ENCODE measurements at places on chromosomes 2 and 18.

GRCh38 chr2:64828261-64828660 is 160.9 kb upstream of the SLC1A4 start:
- DNase-seq = no peak

DNA sequence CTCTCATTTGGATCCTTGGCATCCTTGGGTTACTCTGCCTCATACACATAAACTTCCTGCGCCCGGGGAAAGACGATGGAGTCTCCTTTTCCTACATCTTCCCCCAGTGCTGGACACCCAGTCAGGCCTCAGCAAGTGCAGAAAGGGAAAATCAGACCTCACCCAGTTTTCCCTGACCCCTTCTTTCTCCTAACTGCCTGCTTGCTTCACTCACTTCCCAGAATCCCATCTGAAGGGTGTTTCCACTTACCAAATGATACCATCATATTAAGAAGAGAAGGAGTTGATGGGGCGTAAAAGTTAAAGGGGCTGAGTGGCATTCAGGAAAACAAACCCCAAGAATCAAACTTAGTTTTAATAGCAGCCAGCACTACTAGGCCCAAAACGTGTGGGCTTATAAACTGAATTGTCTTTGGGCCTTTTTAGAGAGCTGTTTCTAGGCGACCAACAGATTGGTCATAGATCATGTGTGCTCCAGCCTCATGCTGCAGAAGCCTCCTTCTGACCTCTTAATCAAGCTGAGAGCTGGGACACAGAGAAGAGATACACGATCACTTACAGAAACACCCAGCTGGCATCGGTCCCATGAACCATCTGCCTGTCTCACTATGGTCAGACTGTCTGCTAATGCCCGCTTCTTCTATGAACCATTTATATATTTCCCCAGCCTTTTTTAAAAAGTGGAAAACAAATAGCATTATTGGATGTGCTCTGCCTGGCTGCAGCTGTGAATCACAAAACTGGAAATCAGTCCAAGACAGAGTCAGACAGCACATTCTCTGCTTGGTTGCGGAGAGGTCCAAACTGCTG is 165.7 kb upstream of the SLC14A2 start:
- DNase-seq = no peak

GRCh38 chr2:158477202-158477601 is 20.4 kb downstream of the PKP4 start:
- DNase-seq = no peak

GRCh38 chr2:11636593-11637295 is 33.3 kb downstream of the NTSR2 start:
- no peak for DNase-seq

DNA sequence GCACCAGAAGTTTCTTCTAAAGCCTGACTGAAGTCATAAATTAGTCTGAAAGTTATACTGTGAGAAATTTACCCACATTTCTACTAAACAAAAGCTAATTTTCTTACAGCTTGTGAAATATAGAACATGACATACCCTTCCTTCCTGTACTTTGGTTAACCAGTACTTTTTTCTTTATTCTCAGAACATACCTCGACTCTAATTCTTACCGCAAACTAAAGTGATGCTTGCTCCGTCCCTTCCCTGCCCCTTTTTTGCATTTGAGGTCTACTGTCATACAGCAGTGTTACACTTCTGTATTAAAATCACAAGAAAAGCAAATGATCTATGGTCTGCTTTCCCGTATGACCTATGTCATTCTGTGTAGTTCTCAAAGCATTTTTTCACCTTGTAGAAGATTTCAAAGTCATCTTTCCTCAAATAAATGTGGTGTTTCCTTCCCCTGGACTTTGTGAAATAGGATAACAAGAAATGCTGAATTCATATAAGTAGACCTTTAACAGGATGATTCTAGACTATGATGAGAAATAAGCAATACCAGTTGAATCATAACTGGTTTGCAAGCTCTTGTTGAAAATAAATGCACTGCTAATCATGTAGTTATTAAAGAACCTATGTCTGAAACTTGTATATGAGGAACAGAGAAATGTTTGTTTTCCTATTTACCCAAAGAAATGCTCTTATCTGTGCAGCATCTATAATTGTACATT is 30.4 kb downstream of the CYTIP start:
- DNase-seq = no peak

DNA sequence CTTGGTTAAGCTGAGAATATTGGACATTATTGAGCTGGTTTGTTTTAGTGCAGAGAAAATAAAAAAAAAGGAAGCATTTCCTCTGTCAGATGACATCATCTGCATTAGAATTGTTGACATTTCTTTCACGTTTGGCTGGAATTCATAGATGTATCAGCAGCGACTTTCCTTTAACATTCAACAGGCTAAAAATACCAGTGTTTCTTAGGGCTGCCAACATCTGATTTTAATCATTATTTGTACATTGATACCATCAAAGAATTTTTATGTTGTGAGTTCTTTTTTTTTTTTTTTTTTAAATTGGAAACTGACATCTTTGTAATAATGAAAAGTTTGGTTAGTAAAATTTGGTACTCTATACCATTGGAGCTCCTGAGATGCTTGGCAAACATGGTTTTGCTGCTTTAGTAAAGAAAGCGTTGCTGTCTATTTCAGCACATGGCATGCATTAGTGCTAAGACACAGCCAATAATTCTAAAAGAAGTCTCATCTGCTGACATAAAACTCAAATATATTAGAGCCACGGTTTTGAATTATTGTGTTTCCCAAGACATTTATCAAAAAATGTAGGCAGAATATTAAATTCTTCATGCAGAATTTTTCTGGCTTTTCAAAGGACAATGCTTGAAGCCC is 33.6 kb downstream of the GTF2A1L start:
- no peak for DNase-seq

DNA sequence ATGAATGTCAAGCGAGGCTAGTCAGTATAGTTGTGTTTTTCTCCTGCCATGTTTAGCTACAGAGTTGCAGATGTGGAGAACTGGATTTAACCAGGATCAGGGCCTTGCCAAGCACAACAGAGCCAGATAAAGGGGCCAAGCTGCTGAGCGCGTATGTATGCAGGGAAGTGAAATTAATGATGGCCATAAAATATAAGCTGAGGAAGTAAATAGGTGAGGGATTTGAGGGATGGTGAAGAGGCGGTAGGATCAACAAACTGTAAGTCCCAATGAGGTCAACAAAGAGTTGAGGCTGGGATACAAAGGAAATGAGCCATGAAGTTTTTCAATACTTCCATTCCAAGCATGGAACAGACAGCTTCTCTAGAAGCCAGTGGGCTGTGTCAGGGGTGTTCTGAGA is 10.6 kb downstream of the LRP2 start:
- DNase-seq = no peak

DNA sequence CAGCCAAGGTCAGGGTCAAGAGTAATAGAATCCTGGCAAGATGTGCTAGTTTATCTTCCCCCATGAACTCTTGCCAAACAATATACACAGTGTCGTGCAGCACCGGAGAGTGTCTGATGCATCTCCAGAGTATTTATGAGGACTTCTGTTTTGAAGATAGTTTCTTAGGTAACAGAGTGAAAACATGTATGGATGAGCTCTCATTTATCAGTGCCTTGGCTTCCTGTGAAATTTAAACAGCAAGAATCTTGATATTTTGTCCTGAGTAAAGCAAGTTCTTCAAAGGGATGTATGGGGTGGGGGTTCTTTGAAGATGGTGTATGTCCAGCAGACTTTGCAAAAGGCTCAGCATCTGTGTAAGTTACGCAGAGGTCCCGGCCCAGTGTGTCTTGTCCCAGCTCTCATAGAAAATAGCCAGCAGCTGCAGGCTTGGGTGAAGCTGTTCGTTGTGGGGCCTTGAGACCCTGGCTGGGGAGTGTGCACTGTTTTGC is 361.0 kb upstream of the NT5C1B start:
- DNase-seq = no peak

DNA sequence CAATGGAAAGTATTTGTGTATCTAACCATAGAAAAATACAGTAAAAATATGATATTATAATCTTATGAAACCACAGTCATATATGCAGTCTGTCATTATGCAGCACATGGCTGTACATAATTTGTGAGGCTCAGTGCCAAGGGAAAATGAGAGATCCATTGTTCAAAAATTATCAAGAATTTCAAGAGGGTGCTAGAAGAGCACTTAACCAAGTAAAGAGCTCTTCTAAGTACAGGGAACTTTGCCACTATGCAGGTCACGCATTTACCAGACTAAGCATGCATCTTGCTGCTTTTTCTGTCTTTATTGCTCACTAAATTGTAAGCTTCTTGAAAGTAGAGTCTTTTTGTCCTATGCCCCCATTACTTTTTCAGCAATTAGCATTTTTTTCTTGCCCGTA is 438.0 kb downstream of the LRP1B start:
- no peak for DNase-seq

GRCh38 chr2:4151521-4151920 is 448.1 kb downstream of the DCDC2C start:
- no peak for DNase-seq

- peak; percentile 77 for DNase-seq
Observed at GRCh38 chr2:42047488-42048298, at the start of gene PKDCC. PKDCC (plus strand) TSS chr2:42048021; CDS start chr2:42048200, 179 bp downstream.

DNA sequence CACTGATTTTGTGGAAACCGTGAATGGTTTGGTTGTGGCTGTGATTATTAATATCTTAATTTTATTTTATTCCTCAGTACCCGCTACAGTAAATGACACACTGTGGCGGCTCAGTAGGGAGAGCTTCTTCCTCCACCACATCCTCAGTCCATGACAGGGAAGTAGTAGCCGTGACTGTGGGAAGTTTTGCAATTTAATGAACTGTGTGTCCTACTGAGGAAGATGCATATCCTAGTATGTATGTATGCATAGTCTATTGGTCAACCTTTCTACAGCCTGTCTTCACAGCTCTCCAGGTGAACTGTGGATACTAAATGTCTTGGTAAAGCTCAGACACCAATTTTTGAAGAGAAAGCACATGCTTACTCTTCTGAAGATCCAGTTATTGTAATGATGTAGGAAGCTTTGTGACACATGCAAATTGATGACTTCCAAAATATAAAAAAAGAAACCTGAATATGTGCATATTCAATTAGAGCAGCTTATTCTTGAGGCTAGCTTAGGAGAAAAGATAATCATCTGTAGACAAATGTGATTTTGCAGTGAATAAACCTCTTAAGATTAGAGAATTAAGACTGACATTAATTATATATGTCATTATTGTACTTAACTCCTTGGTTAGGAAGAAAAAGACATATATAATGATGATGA is 384.3 kb upstream of the CNTNAP5 start:
- DNase-seq = no peak

DNA sequence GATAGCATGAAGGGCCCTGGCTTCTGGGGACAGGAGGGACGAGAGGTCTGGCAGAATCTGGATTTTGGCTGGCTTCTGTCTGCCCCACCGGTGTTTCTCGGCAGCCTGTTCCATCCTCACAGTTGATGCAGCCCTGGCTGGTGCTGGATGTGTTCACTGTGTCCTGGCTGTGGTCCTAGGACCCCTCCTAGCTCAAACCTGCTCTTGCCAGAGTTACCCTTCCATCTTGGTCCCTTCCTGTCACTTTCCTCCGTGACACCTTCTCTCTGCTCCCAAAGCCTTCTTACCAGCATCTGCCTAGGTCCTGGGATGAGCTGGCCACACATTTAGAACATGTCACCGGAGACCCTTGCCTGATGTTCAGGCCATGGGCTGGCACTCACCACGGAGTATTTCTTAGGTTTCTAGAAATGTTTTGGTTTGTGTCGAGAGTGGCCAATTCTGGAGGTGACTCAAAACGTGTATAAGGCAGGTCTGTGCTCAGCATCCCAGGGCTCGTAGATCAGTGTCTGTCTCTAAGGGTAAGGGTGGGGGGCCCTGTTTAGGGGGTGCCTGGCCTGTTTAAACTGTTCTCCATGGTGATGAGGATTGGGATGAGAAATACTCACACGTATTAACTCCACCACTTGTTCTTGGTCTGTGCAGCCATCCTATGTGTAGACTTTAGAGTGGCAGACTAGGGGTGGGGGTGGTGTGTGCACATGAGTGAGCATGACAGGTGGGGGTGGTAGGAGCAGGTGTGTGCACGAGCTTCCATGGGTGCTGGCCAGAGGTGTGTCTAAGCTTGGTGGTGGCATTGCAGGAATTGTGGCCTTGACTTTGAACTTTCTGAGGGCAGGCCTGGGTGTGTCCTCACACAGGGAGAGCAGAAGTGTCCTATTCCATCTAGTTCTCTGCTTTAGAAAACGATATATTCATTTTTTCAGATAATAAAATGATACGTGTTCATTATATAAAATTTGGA is 162.7 kb downstream of the DYSF start:
- DNase-seq = no peak

- DNase-seq = no peak
Observed at GRCh38 chr2:55781542-55781941, 87.9 kb upstream of the PNPT1 start.

DNA sequence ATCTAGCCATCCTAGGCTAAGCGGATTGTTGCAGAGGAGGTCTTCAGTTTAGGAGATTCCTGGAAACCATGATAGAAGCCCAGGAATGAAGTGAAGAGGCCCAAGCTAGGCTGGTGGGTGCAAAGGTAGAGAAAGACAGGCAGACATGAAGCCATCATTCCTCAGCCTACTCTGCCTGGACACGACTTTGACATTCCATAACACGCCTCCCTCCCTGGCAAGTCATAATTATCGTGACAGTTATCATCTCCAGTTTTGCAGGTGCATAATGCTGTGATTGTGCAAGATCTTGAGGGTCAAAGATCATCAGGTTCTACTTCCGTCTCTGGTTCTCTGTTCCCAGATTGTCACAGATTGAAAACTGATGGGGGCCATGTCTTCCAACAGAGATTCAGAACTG is 15.2 kb upstream of the FZD5 start:
- DNase-seq = no peak

- no peak for DNase-seq
Observed at GRCh38 chr2:99984799-99985515, 157.4 kb downstream of the AFF3 start.

GRCh38 chr18:25136416-25137196 is 215.4 kb downstream of the ZNF521 start:
- no peak for DNase-seq

GRCh38 chr2:182655750-182656149 is 60.3 kb upstream of the DNAJC10 start:
- no peak for DNase-seq

DNA sequence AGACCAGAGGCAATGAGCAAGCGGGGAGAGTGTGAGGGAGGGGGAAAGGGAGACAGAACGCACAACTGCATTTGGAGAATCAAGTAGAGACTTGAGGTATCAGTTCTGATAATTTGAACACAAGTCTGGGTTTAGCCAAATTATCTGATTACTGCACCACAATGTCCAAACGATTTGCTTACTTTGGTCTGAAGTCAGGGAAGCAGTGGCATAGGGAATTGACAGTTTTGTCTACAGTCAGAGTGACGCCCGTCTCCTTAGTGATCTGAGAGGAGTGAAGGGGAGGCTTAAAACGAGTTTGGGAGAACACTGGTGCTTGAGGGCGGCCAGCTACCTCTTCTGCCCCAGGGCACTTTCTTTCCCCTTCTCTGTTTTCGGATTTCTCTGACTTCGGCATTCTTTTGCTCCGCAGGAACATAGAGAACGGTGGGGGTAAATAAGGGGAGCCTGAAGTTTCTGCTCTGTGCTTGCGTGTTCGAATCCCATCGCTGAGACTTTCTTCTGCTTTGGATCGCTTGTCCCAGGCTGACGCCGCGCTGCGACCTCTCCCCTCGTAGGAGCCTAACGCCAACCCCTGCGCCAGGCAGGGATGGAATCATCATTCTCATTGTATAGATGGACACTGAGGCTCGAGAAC is 2.9 kb upstream of the DLX2 start:
- no peak for DNase-seq

GRCh38 chr18:46541626-46542189 is 115.3 kb downstream of the LOXHD1 start:
- no peak for DNase-seq

- DNase-seq = no peak
Observed at GRCh38 chr2:61244694-61245093, 82.7 kb downstream of the C2orf74 start.

- DNase-seq = no peak
Observed at GRCh38 chr2:103172821-103173220, 411.0 kb downstream of the TMEM182 start.

Measured in NT2/D1 (cell line).